ENCODE measurements at places on chromosomes 3 and 15.

DNA sequence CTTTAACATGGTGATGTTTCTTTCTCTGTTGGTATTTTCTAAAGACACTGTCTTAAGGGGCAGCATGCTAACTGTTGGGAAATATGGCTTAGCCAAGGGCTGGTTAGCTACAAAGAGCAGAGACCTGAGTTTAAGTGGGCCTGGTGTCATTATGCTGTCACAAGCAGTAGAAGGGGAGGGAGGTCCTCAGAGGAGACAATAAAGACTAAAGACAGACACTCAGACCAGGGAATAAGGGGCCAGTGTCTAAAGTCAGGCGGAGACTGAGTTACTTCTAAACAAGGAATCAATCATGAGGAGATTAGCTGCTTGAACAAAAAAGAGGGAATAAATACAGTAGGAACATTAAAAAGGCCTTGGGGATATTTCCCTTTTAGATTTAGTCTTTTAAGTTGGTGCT, 142.7 kb upstream of the DPPA4 start:
- DNase-seq: no peak

GRCh38 chr3:197085137-197085536, 55.5 kb upstream of the MELTF start:
- no peak for DNase-seq

- DNase-seq: peak; percentile 77
Measured at GRCh38 chr3:193805448-193805847, 212.4 kb downstream of the OPA1 start.

DNA sequence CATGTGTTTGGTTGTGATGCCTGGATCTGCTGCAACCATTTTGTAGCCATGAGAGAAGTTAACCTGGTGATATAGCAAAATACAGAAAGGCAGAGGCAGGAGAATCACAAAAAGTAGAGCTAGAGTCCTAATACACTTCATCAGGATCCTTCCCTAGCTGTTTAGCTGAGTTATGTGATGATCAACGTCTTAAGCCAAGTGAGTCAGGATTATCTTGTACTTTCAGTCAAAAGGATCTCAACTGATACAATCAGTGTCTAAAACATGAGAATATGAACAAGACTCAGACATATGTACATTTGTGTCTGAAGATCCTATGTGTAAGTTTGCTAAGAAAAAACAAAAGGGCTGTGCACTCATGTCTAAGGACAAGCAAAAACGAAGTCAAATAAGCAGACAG, 236.9 kb downstream of the NTRK3 start:
- DNase-seq: no peak

DNA sequence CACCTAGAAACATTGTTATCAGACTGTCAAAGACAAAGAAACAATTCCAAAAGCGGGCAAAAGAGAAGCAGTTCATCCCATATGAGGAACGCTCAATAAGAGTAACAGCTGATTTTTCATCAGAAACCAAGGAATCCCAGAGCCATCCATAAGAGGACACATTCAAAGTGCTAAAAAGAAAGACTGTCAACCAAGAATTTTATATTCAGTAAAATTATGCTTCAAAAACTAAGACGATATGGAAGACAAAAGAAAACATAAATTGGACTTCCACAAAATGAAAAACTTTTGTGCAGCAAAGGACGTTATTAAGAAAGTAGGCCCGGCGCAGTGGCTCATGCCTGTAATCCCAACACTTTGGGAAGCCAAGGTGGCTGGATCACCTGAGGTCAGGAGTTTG, 4.0 kb downstream of the LEO1 start:
- no peak for DNase-seq

- no peak for DNase-seq
Measured at GRCh38 chr3:65884071-65884470, 154.6 kb downstream of the MAGI1 start.

DNA sequence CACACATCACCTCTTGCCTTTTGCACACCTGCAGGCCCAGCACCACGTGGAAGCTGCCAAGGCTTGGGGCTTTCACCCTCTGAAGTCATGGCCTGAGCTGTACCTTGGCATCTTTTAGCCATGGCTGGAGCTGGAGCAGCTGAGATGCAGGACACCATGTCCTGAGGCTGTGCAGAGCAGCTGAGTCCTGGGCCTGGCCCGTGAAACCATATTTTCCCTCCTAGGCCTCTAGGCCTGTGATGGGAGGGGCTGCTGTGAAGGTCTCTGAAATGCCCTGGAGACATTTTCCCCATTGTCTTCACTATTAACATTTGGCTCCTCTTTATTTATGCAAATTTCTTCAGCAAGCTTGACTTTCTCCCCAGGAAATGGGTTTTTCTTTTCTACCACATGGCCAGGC, 41.9 kb upstream of the PEX5L start:
- DNase-seq: no peak

- peak; percentile 12 for DNase-seq
Measured at GRCh38 chr3:187520027-187520945, 149.9 kb downstream of the SST start.

DNA sequence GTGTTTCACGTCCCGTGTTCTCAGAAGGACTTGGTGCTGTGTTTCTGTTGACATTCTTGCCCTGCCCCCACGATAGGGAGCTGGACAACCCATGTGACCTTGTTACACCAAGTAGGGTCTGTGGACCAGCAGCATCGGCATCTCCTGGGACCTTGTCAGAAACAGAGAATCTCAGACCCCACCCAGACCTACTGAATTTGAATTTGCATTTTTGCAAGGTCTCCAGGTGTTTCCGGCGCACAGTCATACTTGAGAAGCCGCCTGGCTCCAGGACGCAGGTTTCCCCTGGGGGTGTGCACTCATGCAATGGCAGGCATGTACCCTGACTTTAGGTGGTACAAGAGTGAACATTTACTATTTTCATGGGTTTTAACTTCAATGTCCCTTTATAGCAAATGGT, 117.9 kb downstream of the TLE3 start:
- no peak for DNase-seq

All from H54 (cell line).